ENCODE measurements at places on chromosomes 11 and 22. TPM values are rescaled to one million over a fixed set of nuclear protein-coding genes. Genes with fewer than 3 reads are reported as not detected.

DNA sequence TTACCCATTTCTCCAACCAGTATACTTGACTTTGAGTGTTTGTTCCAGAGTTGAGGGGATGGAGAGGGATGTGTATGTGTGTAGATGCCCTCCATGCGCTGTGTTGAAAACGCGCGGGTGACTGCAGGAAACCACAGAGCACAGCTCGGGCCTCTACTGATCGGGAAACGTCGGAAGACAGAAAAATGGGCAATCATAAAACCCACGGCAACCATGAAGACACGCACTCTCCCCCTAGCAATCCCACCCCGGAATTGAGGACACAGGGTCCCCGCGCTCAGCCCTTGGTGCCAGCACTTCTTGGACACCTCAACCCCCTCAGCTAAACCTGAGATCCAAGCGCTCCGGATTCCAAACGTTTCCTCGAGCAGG, 251 bp upstream of the UQCC3 start:
- peak overlapping the region; percentile 98 for H3K27ac ChIP-seq
- DNase-seq = no peak
- no peaks in the 10 kb centered on the region for H3K27me3 ChIP-seq
- peak overlapping the region; percentile 100 for H3K4me3 ChIP-seq
- peaks cover 63% of the 10 kb centered on the region for H3K4me1 ChIP-seq
- peaks cover 48% of the 10 kb centered on the region for H3K36me3 ChIP-seq

GRCh38 chr22:39490135-39490798, 11.8 kb upstream of the MIEF1 start:
- peak; percentile 55 for DNase-seq
- H3K36me3 ChIP-seq = peaks cover 20% of the 10 kb centered on the region
- peaks cover 23% of the 10 kb centered on the region for H3K4me1 ChIP-seq
- peak overlapping the region; percentile 17 for H3K4me3 ChIP-seq
- peak overlapping the region; percentile 13 for H3K27ac ChIP-seq

Gene PHLDA2
- total RNA-seq = 0.42 TPM

Gene ANO1
- total RNA-seq = not detected

Gene OR8I2
- total RNA-seq = not detected
